ENCODE measurements at places on chromosomes 4 and X.

GRCh38 chrX:96372313-96373046 is 312.2 kb upstream of the DIAPH2 start:
- peak; percentile 12 for DNase-seq

GRCh38 chrX:20224814-20225487 is 41.8 kb downstream of the RPS6KA3 start:
- DNase-seq, result no peak

GRCh38 chr4:70943114-70943513 is 40.9 kb downstream of the MOB1B start:
- DNase-seq, result no peak

GRCh38 chrX:37824491-37825214 is 22.7 kb downstream of the DYNLT3 start:
- no peak for DNase-seq

DNA sequence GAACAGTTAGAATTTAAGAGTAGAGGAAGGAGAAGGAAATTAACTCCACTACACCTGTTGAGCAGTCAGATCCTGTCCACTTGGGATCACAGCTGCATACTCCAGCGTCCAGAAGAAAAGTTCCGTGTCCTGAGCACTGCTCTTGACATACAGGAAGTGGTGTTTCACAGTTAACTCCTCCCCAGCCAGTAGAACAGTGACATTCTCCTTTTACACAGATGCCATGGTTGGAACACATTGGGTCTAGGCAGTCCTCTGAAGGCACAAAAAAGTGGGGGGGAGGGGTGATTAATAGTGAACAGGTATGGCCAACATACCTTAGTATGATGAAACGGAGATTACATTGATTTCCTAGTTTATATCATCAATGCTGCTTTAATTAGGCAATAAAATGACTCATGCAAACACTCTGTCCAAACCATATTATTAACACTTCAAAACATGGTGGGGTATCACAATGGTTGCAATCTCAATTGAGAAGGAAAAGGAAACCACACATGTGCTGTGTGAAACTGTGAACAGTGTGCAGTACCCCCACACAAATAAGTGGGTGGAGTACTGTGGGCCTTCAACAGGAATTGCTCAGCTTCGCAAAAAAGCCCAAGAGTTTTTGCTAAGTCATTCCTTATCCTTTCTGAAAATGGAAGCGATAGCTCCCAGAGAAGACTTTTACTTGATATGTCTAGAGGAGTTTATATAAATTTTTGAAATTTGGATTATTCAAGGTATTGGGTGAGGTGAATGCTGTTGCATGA is 295.6 kb downstream of the SH2D1A start:
- no peak for DNase-seq

All from skeletal muscle cell (primary cell).